ENCODE measurements at places on chromosomes 6 and 20.

GRCh38 chr20:9035126-9035525 lies 33.8 kb upstream of the PLCB4 start:
- no peak for DNase-seq

GRCh38 chr20:34571753-34572152 lies 13.2 kb downstream of the MAP1LC3A start:
- DNase-seq: no peak

GRCh38 chr20:15296422-15296821 lies 959.0 kb upstream of the FLRT3 start:
- DNase-seq: no peak

GRCh38 chr20:58717278-58718091 lies 24.9 kb downstream of the NPEPL1 start:
- no peak for DNase-seq

DNA sequence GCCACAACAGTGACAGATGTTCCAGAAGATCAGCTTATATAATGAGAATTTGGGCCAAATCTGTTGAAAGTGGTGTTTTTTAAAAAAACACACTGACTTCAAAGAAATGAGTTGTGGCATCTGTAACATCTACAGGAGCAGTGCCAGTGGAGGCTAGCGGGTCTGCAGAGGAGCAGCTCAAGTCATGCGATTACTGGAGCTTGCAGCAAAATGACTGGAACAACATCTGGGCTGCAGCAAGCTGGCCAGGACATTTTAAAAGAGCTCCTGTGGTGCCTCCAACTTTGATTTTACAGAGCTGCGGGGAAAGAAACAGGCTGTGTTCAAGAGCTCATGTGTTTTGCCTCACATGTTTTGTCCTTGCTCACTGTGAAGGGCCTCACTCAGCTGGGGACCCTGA lies 57.2 kb downstream of the TBX18 start:
- DNase-seq: no peak

DNA sequence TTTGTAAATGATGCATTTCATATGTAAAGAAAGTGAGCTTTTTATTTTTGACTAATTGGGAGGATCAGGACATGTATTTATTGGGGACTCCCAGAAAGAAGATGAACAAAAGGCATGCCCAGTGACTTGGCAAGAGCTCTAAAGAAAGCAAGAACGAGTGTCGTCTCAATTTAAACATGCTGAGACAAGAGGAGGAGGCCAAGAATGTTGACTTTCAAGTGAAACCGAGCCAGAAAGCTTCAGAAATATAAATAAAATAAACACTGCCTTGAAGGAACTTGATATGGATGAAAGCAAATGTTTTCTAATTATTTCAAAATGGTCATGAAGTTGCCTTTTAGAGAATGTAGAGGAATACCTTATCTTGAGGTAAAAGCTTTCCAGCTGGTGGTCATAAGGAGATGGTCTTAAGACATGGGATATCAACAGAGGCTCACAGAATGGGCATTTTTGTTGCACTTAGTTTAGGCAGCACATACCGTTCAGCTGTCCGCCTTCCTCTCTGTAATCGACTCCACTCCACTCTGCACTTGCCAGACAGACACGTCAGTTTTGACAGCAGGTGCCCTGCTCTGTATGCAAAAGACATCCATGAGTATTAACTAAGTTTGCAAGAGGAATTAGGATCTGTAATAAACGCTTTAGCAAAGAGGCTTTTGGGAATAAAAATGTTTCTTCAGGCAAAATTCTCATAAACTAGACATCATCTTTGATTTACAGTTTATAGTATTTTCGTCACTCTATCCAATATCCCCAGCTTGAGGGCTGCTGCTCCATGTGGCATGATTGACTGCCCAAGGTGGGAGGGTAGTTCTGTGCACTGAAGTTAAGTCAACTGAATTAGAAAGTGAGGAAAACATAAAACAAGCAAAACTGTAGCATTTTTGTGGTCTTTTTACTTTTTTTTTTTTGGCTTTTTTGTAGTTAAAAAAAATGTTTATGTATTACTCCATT lies 613.1 kb downstream of the PKHD1 start:
- no peak for DNase-seq

DNA sequence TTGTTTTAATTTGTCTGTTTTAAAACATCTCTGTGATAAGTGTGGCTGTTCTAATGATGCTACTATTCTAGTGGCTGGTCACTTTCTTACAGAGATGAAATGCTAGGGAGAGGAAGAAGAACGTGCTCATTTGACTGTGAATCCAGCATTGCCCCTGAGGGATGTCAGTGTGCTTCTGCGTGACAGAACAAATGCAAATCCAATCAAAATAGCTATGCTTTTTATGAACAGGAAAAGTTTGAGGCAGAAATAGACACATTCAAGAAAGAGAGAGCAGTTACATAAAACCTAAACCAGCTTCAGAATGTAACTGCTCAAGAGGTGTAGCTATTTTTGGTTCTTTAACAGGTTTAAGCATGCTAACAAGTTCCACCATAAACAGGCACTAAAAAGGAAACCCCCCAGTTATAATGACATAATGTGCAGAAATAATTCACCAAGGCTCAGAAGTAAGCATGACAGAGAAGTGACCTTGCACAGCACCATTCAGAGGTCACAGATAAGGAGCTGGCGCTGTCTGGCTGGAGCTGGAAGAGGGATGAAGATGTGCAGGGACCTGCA lies 385.3 kb downstream of the EPM2A start:
- DNase-seq: no peak

DNA sequence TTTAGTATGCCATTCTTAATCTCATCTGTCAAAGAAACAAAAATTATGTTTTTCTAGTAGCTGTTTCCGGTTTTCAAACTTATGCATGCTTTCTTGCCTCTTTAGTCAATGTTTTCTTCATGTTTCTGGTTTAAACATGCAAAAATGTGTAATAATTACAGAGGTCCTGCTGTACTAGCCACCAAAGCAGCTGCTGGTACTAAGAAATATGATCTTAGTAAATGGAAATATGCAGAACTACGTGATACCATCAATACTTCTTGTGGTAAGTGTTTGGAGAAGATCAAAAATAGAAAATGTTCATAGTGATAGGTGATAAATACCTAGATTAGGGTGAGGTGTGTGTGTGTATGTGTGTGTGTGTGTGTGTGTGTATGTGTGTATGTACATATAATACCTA lies 158.4 kb downstream of the MYO6 start:
- no peak for DNase-seq

GRCh38 chr20:59055302-59055701 lies 12.7 kb upstream of the PRELID3B start:
- peak; percentile 27 for DNase-seq

GRCh38 chr20:48404598-48404997 lies 423.2 kb downstream of the PREX1 start:
- no peak for DNase-seq

DNA sequence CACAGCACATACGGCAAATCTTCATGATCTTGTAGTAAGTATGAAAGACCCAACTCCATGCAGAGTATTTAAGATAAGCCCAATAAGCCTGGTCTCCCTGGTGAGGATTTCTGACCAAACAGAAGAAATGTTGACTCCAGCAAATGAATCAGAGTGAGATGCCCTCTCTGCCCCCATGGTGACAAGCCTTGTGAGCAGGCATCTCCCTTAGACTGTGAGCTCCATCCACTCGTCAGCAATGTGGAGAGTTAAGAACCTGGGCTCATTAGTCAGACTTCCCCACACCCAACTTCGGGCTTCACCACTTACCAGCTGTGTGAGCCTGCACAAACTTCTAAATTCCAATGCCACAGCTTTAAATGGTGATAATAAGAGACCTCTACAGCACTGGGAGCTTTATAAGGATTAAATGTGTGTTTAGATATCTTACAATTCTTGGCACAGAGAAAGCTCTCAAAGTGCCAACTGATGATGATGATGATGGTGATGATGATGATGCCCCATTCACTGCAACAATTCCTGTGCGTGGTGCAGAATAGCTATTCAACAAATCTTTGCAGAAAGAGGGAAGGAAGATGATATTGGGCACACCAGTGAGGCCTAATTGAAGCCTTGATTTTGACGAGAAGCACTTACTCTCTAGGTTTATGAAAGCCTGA lies 253.4 kb upstream of the TAB2 start:
- DNase-seq: no peak

DNA sequence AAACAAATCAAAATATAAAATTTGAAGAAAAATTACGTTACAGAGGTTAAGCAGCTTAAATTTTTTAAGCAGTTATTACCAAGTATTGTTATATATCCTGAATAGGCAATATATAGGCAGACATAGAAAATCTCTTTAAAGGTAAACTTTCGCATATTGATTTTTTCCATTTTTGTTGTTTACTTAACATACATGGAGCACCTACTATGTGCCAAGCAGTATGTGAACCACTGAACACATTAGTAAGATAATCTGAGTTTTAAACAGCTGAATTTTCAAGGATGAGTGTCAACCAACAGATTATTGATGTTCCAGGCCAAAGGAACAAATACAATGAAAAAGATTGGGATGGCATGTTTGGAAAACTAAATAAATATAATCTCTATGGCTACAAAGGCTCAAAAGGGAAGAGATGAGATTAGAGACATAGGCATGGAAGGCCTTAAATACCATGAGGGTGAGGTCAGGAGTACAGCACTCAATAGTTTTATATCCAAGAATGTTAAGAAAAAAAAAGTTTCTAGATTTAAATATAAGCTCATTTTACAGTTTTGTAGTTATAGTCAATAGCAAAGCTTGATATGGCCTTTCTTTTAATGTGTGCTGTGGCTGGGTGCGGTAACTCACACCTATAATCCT lies 277.5 kb downstream of the PTPRK start:
- no peak for DNase-seq

GRCh38 chr6:26354162-26354561 lies 10.8 kb upstream of the BTN3A2 start:
- no peak for DNase-seq

DNA sequence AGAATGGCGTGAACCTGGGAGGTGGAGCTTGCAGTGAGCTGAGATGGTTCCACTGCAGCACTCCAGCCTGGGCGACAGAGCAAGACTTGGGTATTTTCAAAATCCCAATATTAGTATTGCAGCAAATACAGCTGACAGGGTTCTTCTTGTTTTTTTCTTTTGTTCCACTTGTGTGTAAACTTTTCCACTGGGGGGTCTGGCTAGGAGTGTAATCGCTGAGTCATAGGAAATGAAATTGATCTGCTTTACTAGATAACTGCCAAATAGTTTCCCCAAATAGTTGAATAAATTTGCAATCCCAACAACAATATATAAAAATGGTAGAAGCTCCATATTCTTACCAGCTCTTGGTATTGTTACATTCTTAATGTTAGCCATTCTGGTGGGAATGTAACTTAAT lies 526.0 kb upstream of the SOX4 start:
- DNase-seq: no peak

DNA sequence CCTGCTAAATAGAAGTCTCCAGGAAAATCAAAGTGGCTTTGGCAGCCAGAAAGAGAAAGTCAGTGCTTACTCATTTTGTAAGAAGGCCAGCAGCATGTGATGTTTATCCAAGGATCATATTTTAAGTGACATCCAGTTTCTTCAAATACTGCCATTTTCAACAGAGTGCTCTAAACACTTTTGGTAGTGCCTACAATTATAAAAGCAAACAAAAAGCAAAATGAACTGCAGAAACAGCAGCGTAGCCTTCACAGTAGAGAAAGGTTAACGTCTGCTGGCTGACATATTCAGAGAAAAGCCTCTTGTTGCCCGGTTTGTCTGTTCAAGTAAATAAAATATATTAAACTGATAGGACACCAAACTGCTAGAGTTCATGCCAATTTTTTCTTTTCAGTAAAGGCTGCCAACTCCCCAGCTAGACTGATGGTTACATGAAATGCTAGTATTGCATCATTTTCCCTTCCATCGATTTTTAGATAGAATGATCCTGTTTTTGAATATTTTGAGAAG lies 705.7 kb upstream of the SLC35B3 start:
- no peak for DNase-seq

DNA sequence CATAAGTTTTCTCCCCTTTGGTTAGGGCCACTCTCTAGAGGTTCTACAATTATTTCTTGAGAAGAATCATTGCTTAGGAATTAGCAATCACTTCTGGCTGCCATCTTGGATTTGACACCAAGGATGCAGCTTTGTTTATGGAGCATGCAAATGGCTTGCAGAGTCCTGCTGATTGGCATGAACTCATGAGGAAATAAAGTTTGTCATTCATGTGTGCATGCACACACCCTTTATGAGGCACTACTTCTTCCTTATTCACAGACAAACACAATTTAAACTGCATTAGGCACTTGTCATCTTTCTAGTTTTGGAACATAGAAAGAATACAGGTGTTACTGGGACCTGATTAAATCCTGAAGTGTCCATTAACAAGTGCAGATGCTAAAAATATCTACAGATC lies 42.5 kb upstream of the HIVEP2 start:
- no peak for DNase-seq

- no peak for DNase-seq
Observed at GRCh38 chr20:63214514-63214913, 1.4 kb downstream of the YTHDF1 start.

GRCh38 chr20:19784511-19785172 lies 26.6 kb downstream of the RIN2 start:
- DNase-seq: peak; percentile 13

DNA sequence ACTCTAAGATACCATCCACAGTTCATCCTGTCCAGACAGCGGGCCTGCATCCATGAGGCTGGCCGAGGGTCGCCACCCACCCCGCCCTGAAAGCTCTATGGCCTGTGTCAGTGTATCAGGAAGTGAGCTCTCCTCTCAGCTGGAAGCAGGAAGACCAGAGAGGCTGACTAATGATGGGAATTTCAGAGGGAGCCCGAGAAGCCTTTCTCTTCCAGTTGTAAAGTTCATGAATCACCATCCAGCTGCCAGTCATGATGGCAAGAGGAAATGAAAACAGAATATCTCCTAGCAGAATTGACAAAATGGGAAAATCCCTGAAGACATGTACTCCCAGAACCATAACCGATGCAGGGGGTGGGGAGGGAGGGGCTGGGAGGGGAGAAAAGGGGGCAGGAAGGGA lies 109.6 kb upstream of the RPS6KA2 start:
- no peak for DNase-seq

DNA sequence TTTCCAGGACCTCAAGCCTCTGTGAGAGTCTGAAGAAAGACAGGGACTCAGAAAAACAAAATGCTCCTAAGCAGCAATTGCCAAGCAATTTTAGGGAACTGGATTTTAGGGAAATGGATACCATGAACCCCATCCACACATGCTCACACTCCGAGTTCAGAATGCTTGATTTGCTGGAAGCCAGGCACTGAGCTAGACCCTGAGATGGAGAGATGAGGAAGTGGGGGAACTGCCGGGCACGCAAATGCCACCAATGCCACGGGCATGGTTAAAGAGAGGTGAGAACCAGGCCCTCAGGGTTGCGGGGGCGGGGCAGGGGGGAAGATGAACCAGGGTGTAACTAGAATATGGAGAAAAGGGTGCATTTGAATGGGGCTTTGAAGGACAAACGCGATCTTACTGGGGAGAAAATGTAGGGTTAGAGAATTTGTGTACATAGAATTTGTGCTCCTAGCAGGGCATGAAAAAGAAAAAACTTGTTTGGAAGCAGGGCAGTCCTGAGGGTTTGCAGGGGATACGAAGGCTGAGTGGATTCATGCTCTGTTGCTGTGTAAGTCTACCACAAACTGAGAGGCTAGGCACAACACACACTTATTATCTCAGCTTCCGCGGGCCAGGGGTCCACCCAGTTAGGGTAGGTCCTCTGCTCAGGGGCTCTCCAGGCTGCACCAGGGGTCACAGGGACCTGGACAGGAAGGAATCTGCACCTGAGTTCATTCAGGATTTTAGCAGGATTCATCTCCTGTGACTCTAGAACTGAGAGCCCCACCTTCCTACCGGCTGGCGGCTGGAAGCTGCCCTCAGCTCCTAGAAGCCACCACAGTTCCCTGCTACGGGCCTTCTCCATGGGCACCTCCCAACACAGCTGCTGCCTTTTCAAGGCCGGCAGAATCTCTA lies 108.0 kb downstream of the SNX5 start:
- DNase-seq: no peak

Data from central memory CD4-positive, alpha-beta T cell (primary cell).